ENCODE measurements at places on chromosomes 3 and 15. TPM values are rescaled to one million over a fixed set of nuclear protein-coding genes. Genes with fewer than 3 reads are reported as not detected.

GRCh38 chr15:101820781-101821180 lies 8.8 kb downstream of the OR4F15 start:
- no peak for DNase-seq

DNA sequence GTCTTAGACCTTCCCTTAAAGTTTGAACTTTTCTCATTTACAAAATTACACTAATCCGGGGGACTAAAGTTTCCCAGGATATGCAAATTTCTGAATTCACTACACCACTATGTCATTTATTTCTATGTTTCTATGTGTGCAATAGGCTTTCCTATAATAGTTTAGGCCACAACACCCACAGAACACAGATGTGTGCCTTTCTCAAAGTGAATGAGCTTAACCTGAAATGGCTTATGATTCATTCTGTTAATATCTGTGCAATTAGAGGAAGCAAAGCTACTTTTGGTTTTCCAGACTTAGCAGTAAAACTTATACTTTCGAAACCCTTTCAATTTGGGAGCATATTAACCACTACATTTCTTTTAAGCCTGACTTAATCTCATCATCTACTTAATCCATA lies 748.1 kb downstream of the GBE1 start:
- no peak for DNase-seq

The COL7A1 gene
- total RNA-seq: 0.84 TPM

GRCh38 chr15:67515090-67515489 lies 5.8 kb upstream of the C15orf61 start:
- no peak for DNase-seq

The SEMA3B gene
- total RNA-seq: 22.1 TPM

DNA sequence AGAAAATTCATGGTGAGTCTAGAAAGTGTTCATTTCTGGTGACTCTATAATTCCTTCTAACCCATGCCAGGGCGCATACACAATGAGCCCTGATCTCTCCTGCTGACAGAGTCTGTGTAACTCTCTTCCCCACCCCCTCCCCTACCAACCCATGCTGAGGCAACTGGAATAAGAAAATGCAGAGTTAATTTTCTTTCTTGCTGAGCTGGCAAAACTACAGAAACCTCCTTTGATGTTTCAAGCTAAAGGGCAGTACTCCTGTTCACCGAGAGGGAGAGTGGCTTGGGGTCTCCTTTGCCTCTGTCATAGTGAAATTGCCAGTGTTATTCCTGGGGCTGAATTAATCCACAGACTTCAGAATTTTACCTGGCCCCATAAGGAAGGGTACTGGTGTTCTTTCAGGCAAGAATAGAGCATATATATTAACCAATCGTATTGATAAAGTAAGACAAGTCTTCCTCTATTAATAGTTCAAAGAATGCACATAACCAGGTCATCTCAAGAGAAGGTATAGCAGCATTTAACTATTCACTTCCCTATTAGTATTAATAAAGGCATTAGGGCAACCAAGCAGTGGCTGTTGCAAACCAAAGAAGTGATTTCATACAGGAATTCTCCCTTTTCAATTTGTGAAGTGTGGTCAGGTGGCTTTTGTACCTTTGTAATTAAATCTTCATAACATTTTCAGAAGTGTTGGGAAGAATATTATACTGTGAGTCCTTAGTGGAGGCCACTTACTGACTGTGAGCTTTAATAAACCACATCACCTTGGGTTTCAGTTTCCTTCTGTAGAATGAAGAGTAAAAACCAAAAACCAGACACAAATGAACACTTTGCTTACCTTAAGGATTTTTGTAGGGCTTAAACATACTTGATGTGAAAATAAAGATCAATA lies 4.1 kb downstream of the GAP43 start:
- DNase-seq: no peak

The TMEM266 gene
- total RNA-seq: 0.19 TPM

Measured in mesenteric fat pad (tissue), 1 donor.